ENCODE measurements at places on chromosomes 16 and 17. TPM values are rescaled to one million over a fixed set of nuclear protein-coding genes. Genes with fewer than 3 reads are reported as not detected.

NT5C gene
- 203 TPM for total RNA-seq

RANGRF gene
- 25.0 TPM for total RNA-seq

CCL17 gene
- not detected for total RNA-seq

PIGQ gene
- 27.6 TPM for total RNA-seq

PRKCB gene
- not detected for total RNA-seq

HOXB1 gene
- total RNA-seq = not detected

HBA1 gene
- not detected for total RNA-seq

KANSL1 gene
- 30.8 TPM for total RNA-seq

ABAT gene
- 3.7 TPM for total RNA-seq

CNGB1 gene
- 2.7 TPM for total RNA-seq

LHX1 gene
- total RNA-seq = not detected

HSD17B2 gene
- 12.3 TPM for total RNA-seq

All from hair follicular keratinocyte (primary cell).